ENCODE measurements at places on chromosomes 5 and 9. TPM values are rescaled to one million over a fixed set of nuclear protein-coding genes. Genes with fewer than 3 reads are reported as not detected.

MYOZ3 gene
- 0.09 TPM for total RNA-seq

DNA sequence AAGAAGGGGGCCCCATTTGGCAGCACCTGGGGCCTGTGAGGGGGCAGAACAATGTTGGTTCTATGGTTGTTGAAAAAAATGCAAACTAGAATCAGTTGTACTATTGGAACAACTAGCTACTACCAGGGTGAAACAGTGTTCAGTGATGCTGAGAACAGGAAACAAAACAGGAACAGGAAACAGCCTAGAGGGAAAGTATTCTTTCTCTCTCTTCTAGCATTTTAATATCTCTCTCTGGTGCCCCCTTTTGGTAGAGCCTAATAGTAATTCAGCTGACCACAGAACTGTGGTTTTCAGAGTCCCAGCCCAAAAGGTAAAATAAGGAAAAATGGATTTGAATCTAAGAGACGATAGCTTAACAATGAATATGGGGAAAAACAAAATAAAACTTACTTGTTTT, 138.0 kb upstream of the KCNN2 start:
- no peak for DNase-seq

DNA sequence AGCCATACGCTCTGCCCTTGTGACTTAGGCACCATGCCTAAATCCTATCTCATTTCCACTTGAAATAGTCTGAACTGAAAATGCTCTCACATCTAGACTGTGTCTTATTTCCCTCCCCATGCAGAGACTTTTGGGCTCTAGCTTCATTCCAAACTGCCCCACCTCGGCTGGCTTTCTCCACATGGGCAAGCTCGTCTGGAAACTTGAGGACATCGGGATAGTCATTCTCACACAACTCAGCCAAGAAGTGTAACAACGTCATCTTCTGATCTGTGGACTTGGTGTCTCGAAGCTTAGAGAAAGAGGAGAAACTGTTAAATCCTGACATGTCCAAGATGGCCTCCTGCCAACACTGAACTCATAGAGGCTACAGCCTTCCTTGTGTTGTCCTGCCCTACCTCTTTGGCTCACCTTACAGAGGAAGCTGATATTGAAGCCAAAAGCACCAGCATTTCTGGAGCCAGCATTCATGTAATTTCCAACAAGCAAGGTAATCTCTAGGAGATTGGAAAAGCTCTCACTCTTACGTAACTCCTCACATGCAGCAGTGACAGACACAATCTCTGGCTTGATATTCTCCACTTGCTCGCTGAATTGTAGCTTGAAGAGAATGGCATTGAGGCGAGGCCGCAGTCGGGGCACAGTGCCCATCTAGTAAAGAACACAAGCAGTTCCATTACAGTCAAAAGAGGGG, 39.6 kb downstream of the PCDHGC5 start:
- no peak for DNase-seq

GRCh38 chr9:133701321-133701980, 36.7 kb downstream of the SARDH start:
- DNase-seq: peak; percentile 34

ZMAT2 gene
- 45.9 TPM for total RNA-seq

- no peak for DNase-seq
These were observed 523.0 kb upstream of the PTPRD start for GRCh38 chr9:11135851-11136250.

DNA sequence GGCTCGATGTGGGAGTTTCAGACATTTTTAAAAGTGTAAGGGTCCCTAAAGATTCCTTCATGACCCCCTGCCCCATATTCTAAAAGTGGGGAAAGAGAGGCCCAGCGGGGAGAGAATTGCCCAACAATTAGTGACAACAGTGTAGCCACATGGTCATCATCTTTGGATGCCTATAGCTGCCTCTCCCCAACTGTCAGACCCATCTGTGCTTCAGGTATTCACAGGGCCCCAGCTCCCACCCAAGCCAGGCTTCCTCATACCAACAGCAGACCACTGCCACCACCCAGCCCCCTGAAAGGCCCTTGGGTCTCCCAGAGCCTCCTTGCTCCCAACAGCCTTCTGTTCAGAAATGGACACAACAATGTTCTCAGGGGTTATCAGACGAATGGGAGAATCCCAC, 4.1 kb downstream of the BICD2 start:
- DNase-seq: no peak

GRCh38 chr9:126096340-126096739, 230.3 kb upstream of the MVB12B start:
- no peak for DNase-seq

- DNase-seq: no peak
These were observed 58.0 kb downstream of the ANKRD33B start for GRCh38 chr5:10621832-10622231.

DNA sequence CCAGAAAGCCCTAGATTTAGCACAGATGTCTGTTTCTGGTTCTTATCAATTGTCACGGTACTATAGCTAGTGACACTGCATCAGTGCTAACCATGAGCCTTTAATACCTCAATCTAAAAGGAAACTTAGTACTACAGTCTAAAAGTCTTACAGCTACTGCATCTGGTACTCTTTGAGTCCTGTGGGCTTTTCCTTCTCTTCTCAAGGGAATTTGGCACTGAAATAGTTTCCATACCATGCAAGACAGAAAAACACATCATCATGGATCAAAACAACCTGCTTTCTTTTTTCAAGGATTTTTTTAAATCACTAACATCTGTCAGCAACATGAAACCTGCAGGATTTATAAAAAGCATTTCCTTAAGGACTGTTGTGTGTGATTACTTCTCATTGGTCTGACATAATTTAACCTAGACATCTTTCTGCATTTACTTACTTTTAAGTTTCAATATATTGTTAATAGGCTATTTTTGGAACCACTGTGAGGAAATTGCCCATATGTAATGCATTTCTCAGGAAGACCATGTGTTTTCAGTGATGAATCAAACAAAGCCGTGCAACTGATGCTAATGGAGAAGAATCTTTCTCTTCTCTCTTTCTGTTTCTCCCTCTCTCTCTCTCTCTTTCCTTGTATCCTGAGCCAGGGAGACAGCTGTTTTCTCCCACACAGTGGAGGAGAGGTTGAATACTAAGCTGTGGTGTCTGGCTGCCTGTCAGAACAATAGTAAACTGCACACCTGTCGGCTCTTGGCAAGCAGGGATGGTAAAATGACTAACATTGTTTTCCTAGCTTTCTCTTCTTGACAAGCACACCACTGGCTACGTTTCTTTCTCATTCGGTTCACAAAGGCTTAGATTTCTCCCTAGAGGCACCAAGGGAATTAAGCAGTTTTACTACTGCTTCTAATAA, 273.4 kb downstream of the CSNK1G3 start:
- DNase-seq: no peak

DNA sequence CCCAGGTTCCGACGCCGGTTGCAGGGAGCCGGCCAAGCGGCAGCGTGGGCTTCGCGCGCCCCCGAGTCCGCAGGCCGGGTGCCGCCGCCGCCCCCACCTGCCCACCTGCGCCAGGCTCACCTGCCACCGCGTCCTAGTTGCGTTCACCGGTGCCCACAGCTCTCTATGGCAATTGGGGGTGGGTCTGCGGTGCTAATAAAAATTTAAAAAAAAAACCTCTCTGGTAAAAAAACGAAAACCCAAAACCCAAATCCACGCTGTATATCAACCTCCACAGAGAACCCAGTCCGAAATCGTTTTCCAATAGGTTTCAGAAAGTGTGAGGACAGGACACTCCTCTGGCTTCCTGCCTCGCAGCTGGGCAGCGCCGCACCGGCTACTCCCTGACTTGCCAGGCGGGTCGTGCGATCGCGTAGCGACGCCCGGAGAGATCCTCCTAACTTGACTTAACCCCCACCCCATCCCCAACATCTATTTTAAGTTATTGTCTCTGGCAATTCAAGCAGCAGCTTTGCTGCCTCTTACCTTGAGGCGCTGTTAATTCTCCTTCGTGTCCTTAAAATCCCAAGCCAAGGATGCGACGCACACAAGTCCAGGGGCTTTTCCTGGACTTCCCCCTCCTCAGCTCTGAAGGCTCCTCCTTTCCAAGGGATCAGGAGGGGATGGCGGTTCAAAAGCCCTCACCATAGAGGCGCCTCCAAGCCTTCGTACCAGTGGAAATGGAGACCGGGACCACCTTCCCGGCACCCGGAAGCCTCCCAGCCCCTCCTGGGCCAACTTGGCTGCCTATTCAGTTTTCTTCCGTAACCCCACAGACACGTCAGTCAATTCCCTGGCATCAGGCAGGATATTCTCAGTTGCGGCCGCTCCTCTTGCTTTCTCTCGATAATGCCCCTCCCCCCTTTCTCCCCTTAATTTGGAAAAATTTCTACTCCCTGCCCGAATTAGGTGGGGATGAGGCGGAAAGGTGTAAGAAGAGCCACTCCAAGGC, 1639.4 kb upstream of the C9orf72 start:
- no peak for DNase-seq

UCK1 gene
- 27.4 TPM for total RNA-seq

PCDHB12 gene
- 0.52 TPM for total RNA-seq

DNA sequence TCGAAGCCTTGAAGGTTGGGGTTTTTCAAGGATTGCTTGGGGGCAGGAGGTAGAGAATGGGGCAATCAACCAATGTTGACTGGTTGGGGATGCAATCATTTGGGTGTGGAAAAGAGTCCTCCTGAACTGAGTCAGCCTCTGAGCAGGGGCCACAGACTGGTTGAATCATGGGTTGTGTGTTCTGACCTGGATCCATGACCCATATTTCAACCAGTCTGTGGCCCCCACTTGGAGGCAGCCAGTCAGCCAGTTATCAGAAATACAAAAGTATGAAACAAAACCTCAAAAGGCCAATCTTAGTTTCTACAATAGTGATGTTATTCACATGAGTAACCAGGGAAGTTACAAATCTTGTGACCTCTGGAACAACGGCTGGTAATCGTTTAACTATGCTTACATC, 81.4 kb upstream of the RANBP6 start:
- no peak for DNase-seq

- DNase-seq: no peak
These were observed 559.5 kb downstream of the DMRTA1 start for GRCh38 chr9:23006127-23006526.

- no peak for DNase-seq
These were observed 218.7 kb downstream of the DCP2 start for GRCh38 chr5:113195251-113195650.

GRCh38 chr9:69877852-69878514, 57.4 kb downstream of the CFAP95 start:
- no peak for DNase-seq

Measured in mucosa of descending colon (tissue), 3 donors.